Hematopoietic multipotent progenitor cell treated with erythropoietin and hydrocortisone succinate and interleukin-3 and kit ligand, for 6 days (in vitro differentiated cells): ENCODE measurements at places on chromosomes 3 and 15.

- DNase-seq, result no peak
Measured at GRCh38 chr3:117017135-117017894, 307.7 kb downstream of the TUSC7 start.

DNA sequence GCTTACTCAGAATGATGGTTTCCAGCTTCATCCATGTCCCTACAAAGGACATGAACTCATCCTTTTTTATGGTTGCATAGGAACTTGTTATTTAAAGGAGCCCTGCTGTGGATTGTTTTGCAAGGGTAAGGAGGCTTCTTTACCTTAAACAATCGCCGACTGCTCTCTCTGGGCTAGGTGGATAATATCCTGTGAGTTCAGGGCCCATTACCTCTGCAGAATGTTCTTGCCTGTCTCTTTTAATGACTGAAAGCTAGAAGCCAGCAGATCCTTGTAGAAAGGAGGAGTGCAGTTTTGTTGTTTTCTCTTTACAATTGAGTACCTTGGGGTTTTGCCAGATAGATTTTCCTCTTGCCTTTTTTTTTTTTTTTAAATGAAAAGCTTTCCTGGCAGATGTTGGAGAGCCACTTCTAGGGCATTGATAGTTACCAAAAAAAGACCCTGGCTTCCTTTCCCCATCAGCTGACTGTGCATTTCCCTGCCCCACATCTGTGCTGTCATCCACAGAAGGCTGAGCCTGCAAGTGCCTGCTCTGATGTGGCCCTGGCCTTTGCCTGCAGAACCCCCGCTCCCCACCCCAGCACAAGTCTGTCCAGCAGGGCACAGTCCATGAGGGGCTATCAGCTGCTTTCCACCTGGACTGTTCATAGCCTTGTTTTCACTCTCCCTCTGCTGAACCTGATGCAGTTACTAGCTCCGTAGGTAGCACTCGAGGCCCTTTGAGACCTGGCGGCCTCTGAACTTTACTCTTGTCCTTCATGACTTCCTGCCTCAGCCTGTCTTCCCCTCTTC lies 113.1 kb downstream of the CHCHD6 start:
- no peak for DNase-seq

- no peak for DNase-seq
Measured at GRCh38 chr3:89114841-89115223, 7.4 kb downstream of the EPHA3 start.

GRCh38 chr3:194554473-194555123 lies 67.8 kb upstream of the ATP13A3 start:
- no peak for DNase-seq

DNA sequence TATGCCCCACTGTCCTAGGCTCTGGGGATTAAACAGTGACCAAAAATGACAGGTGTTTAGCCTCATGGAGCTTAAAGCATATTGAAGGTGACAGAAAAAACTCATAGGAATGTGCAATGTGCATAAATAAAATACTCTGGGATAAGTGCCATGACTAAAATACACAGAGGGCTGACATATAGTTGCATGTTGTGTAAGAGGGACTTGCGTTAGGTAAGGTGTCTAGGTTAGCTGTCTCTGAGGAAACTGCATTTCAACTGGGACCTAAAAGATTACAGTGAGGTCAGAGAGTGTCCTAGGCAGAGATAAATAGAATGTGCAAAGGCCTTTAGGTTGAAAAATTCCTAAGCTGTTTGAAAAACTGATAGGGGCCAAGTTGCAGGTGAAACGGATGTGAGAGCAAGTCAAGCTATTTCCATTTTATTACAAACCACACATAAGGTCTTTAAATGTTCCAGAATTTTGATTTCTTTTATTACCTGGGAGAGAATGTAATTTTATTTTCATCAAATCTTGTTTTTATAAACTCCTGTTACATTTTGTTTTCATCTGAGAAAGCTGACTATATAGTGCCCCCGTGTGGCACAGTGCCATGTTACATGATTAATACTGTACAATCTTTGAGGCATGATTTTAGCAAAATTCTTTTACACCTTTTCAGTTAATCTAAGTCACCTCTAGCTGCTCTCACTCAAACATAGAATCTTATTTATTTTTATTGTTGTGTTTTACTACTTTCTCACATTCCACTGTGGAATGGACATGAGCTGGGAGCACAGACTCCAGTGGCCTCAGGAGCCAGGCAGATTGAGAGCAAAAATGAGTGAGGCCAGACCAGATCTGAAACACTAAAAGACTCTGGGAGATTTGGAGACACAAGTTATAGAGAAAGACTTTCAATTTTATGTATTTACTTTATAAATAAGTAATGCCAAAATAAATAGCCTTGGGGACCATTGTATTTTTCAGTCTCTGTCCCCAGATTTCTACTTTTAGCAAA lies 259.6 kb upstream of the ZNF717 start:
- DNase-seq, result peak; percentile 63

GRCh38 chr15:71651750-71652186 lies 158.6 kb upstream of the NR2E3 start:
- DNase-seq, result peak; percentile 49

DNA sequence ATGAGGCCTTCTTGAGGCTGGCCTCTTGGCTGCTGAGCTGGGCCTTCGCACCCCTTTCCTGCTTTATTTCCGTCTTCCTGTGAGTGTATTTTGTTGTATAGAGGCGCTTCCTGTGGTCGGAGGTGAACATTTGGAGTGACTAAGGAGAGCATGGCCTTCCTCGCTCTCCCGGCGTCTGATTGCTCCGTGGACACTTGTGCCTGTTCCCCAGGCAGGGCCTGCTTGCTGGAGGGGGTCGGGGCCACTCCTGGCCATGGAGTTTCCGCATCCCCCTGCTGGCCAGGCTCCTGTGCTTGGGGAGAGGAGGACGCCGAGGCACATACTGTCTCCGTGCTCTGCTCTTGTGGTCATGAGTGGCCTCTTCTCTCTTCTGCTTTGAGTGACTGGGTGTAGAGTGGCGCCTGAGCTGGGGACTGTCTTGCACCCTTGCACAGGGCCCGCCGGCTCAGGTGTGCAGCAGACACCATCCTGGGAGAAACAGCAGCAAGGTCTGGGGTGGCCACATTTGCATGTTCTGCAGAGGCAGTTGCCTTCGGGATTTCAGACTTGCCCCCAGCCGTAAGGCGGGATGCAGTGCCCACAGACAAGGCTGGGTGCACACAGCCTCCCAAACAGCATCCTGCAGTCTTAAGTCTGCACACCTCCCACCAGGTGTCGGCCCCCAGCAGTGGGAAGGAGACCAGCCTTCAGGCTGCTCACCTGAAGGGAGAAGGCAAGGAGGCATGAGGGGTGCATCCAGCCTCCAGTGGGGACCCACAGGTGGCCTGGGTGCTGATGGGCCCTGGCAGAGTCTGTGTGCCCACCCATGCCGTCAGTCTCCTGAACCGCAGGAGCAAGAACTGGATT lies 16.4 kb downstream of the KLF13 start:
- no peak for DNase-seq

- DNase-seq, result peak; percentile 15
Measured at GRCh38 chr3:3714572-3714971, 84.7 kb upstream of the LRRN1 start.

DNA sequence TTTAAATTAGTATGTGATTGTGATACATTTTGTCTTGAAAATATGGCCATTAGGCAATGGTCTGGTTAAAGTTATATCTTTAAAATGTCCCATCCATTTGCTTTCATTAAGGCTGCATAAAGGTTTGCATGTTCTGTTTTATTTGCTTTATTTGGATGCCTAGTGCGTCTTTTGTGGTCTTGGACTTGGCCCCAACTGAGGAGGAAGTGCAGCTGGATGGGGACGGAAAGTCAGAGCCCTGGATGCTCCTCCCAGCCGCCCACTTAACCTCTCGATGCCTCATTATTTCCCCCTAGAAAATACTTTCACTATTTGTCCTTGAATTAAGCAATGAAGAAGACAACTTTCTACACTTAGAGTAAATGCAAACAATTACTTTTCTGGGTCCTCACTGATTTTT lies 898.2 kb downstream of the MCTP2 start:
- no peak for DNase-seq

GRCh38 chr3:33159981-33160380 lies 46.2 kb downstream of the CRTAP start:
- DNase-seq, result no peak

DNA sequence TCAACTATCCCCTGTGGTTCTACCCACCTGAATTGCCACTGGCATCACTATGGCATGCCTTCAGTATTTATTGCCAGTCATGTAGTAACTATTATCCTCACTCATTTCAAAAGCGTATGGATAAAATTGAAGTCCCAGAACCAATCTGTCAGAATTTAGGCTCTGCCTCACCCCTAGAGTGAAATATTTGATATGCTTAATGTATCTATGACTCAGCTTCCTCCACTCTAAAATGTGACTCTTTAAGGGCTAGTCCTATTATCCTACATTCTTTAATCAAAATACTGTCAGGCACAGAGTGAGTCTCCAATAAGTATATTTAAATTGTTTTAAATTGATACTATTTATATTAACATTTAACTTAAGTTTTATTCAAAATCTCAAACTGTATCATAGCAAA lies 27.6 kb downstream of the ARPP21 start:
- DNase-seq, result no peak

- DNase-seq, result no peak
Measured at GRCh38 chr3:46206282-46207015, 1.7 kb downstream of the CCR1 start.

- peak; percentile 93 for DNase-seq
Measured at GRCh38 chr3:40317061-40317855, 7.8 kb downstream of the EIF1B start.

DNA sequence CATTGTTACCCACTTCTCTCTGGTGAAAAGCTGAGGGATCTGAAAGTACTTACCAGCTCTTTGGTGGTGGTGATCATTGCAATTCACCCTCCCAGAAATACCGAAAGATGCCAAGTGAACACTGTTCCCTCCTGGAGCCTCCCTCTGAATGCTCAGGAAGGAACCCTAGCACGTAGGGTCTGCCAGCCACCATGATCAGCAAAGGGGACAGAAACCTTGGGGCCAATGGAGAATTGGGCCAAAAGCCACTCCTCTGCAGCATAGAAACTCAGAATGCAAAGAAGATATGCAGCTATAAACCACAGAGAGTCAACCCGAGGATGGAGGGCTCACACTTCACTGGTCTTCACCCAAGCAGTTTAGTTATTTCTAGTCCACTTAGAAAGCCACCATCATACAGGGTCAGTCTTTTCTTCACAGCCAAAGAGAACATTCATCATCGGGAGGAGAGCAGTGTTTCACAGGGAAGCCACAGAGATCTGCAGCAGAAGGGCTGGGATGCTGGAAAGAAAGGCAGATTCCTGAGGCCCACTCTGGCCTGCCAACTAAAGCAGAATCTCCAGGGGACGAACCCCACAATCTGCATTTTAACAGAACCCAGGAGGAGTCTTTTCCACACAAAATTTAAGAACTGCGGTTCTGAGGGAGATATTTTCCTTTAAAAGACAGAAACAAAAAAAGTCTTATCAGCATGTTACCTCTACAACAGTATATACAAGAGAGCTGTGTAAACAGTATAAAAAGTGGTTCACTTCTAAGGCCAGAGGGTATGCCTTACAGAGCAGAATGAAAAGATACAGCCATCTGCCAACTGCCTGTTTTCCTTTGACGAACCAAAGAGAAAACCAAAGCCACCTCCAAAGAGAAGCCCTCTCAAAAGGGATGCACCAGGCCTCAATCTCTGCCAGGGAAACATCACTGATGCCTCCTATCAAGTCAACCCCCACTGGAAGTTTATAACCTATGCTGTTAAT lies 11.3 kb downstream of the TBC1D2B start:
- DNase-seq, result no peak

- DNase-seq, result peak; percentile 56
Measured at GRCh38 chr3:17742880-17743657, 638 bp upstream of the TBC1D5 start.

DNA sequence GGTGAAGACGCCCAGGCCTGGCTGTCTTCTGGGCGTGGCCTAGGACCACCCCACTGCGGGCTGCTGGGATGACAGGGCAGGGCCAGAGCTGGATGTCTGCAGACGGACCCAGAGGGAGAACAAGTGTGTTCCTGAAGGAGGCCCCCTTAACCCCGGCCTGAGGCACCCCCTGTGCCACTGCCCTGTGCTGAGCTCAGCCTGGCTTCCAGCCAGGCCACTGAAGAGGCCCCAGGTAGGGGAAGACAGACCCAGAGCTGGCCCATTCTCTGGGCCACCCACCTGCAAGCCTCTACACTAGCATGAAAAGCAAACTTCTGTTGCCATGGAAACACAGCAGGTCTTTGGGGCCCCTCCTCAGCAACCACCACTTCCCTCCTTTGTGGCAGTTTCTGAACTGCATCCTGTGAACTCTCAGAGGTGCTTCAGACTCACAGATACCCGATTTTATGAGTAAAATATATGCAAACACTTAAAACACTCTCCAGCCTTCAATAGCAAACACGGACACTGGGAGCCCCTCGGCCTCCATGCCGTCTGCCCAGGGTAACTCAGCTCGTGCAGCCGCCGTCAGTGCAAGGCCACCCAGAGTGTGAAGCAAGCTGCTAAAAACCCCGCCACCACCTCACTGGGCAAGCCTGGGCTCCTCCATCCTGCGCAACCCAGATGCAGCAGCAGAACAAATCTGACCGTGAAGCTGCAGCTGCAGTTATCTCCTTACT lies 42.5 kb downstream of the CMTM6 start:
- DNase-seq, result peak; percentile 52

DNA sequence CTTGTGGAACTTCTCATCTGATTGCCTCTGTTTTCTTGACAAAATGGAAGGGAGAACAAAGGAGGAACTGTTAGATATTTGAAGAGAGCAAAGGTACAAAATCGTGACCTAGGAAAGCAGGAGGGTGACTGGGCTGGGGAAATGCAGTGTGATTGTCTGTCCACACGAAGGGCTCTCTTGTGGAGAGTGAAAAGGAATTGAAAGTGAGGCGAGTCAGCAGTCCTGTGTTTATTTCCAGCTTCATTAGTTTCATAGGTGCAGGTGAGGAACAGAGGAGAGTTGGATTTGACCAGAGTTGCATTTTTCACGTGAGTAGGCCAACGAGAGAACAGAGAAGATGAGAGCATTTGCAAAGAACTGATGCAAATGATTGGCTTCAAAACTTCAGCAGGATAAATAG lies 336.4 kb upstream of the SATB1 start:
- DNase-seq, result no peak

DNA sequence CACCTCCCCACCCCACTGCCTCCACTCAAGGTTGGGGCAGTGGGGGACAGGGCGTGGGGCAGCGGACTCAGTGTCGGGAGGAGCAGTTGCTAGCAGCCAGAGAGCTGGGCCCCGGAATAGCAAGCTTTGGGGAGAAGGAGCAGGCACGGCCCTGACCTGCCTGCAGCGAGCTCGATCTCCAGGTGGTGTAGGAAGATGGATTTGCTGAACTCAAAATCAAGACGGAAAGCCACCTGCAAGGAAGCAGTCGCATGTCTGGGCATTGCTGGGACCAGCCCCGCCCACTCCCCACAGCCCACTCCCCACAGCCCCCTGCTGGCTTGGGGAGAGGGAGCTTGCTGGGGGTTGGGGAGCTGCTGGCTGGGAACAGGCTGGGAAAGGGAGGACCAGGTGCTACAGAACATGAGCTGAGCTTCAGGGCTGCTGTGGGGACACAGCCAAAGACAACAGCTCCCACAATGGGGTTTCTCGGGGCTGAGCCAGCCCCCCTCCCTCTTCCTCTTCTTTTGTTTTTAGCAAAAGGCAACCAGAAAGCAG lies 38.0 kb downstream of the FEM1B start:
- DNase-seq, result no peak

GRCh38 chr3:148211725-148212124 lies 486.0 kb upstream of the AGTR1 start:
- no peak for DNase-seq
